ENCODE measurements at places on chromosomes 7 and 10.

DNA sequence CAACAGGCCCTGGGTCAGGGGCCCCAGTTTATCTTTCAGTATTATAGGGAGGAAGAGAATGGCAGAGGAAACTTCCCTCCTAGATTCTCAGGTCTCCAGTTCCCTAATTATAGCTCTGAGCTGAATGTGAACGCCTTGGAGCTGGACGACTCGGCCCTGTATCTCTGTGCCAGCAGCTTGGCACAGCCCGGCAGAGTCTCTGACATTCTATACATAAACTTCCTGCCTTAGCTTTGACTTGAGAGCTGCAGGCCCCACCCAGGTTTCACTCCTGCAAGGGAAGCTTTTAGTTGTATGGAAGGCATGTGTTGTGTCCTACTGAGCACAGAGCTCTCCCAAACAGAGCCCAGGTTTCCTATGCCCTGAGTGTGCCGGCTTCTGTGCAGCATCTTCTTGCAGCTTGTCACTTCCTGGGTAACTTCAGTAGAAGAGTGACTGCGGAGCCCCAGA, 205.6 kb upstream of the PRSS58 start:
- no peak for DNase-seq

DNA sequence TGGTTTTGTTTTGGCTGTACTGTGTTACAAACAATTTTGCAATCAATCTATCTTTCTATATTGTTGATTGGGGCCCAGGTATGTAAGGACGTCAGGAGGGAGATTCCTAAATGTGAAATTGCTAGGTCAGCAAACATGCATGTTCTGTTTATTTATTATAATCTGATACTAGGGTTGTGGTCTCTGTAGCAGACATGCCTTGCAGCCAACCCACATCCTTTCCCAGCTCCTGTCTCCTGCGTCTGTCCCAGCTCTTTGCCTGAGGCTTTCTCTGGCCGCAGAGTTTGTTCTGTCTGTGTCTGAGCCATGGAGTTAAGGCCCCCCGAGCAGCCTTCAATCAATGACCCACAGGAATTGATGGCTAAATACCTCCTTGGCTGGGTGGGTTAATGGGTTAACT, 124.0 kb upstream of the ZEB1 start:
- DNase-seq, result no peak

- no peak for DNase-seq
Measured at GRCh38 chr7:128349466-128349825, 5.7 kb upstream of the RBM28 start.

GRCh38 chr10:84348860-84349259, 20.5 kb downstream of the CCSER2 start:
- no peak for DNase-seq

DNA sequence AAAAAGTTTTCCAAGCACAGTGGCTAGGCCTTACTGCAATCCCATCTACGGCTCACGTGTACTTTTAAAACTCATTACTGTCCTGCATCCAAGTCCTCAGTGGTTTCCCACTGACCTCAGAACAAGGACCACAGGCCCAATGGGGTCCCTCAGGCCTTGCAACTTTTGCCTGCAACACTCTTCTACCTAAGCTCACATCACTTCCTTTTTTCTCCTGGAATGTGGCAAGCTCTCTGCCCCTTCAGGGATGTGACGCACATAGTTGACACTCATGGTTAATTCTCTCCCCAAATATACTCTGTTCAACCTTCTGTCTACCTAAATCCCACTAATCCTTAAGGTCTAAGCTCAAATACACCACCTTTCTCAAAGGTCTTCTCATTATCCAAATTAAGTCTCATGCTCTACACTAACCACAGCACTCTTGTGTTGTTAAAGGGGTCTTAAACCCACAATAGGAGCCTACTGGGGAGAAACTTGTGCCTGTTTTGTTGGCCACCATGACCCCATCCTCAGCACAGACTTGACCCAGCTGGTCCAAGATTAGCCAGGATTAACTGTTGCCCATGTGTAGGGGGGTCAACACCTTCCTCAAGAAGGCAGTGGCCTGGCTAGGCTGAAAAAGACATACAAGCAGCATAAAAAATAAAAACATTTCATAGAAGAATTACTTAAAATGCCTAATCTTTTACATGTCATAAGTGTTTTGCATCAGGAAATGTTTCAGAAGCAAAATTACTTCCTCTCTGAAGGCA, 15.2 kb downstream of the HNRNPF start:
- no peak for DNase-seq

DNA sequence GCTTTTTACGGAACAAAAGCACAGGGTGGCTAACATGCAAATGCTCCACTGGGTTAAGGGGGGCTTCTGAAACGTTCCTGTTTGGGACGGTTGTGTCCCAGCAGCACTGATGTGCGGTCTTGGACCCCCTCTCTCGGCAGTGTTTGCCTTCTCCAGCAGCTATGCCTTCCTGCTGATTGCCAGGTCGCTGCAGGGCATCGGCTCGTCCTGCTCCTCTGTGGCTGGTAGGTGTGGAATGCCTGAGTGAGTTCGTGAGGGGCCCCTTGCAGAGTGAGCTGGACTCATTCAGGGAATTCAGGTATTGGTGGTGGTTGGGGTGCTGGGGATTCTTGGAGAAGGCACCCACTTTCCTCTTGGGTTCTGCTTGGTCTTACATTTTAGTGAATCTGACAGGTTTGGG, 13.0 kb downstream of the SLC18A2 start:
- DNase-seq, result no peak

DNA sequence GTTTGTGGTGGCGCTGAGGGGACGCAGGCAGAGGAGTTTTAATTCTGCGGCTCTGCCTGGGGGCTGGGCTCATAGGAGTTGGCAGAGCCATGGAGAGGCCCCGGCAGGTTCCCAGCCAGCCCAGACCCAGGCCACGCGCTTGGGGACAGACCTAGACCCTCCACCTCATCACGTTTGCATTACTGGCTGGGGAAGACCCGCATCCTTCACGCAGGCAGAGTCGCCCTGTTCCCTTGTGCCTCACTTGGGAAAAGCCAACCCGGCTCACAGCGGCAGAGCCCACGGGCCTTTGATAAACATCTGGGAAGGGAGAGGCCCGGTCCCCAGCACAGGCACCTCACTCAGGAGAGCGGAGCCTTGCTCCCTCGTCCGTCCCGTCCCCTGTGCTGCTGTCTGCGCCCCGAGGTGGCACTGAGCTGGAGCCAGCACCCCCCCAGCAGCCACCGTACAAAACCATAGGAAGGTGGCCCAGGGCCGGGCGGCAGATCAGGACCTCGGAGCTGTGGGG, 112.8 kb downstream of the CYTH3 start:
- DNase-seq, result no peak

- DNase-seq, result no peak
Measured at GRCh38 chr10:76130892-76131291, 699.5 kb downstream of the LRMDA start.
